NCI-H69 (cell line): ENCODE measurements at places on chromosomes 2 and 18.

GRCh38 chr2:109268916-109269315, 139.9 kb downstream of the SH3RF3 start:
- no peak for DNase-seq

- DNase-seq = no peak
Observed at GRCh38 chr18:48637081-48637990, 98.5 kb downstream of the CTIF start.

DNA sequence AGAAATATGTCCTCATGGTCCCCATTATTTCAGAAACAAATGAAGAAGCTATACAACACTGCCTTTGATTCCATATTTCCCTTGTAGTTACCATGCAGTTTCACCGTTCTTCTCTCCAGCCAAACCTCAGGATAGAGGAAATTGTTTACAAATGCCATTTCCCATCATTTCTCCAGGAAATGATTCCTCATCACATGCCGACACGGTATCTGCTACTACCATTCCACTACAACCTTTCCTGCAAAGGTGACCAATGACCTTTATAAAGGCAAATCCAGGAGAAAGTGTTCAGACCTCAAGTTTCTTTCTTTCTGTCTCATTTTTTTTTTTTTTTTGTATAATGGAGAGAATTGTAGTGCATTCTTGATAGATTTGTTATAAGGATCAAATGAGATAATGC, 460.8 kb upstream of the CDH20 start:
- DNase-seq = no peak

DNA sequence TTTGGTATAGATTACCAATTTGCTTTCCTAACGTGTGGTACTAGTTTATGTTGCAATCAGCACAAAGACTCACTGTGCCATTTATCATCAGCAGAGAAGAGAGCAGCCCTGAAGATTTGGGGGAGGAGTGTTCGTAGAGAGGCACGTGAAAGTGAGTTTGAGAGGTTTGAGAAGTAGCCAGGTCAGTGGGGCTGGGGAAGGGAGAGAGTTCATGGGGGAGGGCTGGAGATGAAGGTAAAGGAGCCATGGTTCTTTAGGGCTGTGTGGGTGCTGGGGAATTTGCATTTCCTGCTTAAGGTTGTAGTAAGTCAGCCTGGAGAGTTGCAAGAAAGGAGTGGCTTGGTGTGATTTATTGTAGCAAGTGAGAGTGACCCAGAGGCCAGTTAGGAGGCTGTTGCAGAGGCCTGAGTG, 172.1 kb downstream of the NEDD4L start:
- DNase-seq = no peak

- DNase-seq = peak; percentile 77
Observed at GRCh38 chr18:1914489-1914888, 656.8 kb downstream of the METTL4 start.

- no peak for DNase-seq
Observed at GRCh38 chr2:73337828-73338227, 44.5 kb upstream of the EGR4 start.
